Adrenal gland (tissue), 19 donors: ENCODE measurements at places on chromosomes 6 and 20. TPM values are rescaled to one million over a fixed set of nuclear protein-coding genes. Genes with fewer than 3 reads are reported as not detected.

STMND1 gene
- 0.06 TPM for total RNA-seq

TRIM31 gene
- not detected for total RNA-seq

DNA sequence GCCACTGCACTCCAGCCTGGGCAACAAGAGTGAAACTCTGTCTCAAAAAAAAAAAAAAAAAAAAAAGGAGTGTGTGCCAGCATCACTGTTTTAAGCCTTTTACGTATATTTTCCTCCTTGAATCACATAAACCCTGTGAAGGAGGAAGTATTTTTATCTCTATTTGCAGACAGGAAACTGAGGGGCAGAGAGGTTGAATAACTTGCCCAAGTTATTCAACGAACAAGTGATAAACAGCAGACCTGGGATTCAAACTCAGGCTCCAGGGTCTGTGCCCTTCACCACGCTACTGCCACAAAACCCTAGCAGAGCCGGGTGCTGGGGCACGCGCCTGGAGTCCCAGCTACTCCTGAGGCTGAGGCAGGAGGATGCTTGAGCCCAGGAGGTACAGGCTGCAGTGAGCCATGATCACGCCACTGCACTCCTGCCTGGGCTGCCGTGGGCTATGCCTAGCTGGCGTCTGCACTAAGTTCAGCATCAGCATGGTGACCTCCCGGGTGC lies 9.4 kb upstream of the AVP start:
- no peaks in the 10 kb centered on the region for H3K36me3 ChIP-seq
- H3K4me1 ChIP-seq: peaks cover 5% of the 10 kb centered on the region
- no peak overlapping the region for H3K4me3 ChIP-seq
- no peak overlapping the region for H3K27ac ChIP-seq
- DNase-seq: no peak

- H3K4me1 ChIP-seq: no peaks in the 10 kb centered on the region
- no peak overlapping the region for H3K27ac ChIP-seq
- H3K36me3 ChIP-seq: no peaks in the 10 kb centered on the region
- no peaks in the 10 kb centered on the region for H3K27me3 ChIP-seq
- H3K4me3 ChIP-seq: no peak overlapping the region
Observed at GRCh38 chr6:119728935-119729334, 379.4 kb upstream of the MAN1A1 start.
